ENCODE measurements at places on chromosomes 11 and 22.
A peak's percentile ranks its signal among the peaks of the same experiment; 100 is the strongest.

DNA sequence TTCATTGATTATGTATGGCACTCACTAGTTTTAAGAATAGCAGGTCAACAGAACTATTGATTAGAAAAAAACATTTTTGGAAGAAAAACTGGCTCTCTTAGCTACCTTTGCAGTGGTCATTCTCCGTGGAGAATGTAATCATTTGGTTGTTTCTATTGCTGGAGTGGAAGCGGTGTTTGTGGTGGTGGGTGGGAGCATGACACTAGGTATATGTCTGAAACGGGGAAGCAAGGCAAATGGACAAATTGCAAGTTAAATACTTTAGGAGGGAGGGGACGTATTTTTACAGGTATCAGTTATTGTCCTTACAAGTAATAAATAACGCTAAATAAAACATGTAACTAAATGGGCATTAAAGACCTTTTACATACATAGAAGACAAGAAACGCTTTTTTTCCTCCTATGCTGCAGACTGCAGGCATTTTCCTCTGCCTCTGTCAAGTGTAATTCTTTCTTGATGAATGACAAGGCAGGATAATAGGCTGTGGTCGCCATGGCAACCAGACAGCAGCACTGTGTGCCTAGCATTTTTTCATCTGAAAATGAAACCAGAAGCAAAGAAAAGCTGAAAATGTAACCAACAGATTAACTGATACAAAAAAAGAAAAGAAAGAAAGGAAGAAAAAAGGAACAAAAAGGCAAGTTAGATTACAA is 46.2 kb downstream of the BLID start:
- DNase-seq: peak; percentile 16

DNA sequence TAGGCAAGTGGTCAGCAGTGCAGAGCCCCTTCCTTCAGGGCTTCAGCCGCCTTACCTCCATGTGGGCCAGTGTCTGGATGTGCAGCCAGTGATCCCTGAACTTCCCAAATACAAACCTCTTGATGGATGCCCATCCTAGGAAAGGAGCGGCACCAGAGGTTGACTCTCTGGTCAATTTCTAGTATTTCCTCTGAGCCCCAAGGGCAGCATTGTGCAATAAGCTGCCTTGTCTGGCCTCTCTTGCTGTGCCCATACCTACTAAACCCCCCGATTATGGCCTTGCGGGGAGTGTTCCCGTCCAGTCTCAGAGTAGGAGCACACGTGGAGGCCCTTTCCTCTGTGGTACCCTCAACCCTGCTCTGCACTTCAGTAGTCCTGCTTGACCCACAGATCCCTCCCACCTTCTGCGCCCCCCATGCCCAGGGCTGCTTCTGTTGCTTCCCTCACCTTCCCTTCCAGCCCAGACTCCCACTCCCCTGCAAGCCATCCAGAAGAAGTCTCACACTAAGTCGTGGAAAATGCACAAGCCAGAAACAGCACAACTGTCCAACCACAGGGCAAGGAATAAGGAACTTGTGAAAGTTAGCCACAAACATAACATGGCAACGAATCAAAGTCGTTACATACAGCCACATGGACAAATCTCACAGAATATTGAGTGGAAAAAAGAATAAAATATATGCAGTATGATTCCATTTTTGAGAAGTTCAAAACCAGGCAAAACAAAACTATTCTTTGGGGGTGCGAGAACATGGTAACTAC is 39.6 kb upstream of the HORMAD2 start:
- DNase-seq: no peak

DNA sequence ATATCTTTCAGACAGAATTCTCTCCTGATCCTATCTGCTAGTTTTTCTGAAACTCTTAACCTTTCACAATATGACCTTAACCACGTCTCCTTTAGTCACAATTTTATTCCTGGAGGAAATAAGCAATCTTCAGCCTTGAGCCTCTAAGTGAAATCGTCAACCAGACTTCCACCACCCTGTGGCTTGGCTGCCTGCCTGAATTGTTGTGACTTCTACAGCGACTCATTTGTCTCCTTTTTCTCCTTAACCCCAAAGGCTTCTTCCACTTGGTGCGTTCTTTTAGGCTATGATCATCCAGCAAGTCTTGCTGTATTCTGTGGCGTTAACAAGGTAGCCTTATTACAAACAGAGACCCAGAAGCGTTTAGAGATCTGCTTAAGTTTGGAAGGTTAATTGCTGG is 535.1 kb upstream of the ARHGAP42 start:
- no peak for DNase-seq

DNA sequence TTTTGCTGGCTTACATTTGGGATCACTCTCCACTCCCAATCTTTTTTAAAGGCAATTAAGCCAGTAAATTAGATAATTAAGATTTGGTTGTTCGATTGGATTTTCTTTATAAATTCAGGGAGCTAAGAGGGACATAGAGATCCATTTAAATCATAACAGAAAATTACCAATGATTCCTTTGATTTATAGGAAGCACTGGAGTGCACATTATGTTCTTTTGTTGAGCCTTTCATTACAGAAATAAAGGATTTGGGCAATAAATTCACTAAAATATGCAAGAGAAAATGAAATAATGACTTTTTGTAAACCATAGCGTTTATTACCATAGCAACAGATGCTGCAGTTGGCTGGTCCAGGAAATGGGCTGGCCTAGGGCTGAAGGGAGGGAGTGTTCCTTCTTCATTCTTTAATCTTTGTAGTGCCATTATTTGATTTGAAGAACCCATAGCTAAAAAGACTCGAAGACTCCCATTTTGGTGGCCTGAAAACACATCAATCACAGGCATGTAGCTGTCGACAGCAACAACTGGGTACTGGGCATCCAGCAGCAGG is 73.0 kb downstream of the C2CD3 start:
- DNase-seq: no peak

DNA sequence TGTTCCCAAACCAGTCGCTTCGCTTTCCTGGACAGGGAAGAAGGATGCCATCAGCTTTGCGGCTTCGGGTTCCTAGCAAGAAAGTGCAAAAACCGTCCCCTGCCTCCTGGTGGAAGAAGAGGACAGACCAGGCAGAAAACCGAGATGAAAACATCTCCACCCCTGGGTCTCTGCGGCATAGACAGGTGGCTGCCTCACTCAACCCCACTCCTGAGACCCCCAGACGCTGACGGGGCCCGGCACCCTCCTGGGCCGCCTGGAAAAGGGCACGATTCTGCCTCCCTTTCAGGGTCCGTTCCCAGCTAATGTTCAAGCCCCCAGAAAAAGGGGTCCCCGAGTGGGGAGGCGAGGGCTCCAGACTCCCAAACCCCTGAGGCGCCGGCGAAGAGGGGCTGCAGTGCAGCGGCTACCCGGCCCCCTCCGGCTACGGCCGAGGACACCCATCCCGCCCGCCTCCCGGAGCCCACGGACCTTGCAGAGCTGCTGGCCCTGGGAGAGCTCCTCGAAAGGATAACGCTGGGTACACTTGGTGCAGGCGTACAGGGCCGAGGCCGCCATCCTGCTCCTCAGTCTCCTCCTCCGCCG is 569 bp downstream of the FAM76B start:
- no peak for DNase-seq

GRCh38 chr22:26525946-26526564 is 13.8 kb upstream of the TFIP11 start:
- DNase-seq: no peak

- DNase-seq: no peak
These were observed 24.4 kb upstream of the FBLN1 start for GRCh38 chr22:45478108-45478771.

GRCh38 chr11:2518111-2518982 is 73.5 kb downstream of the KCNQ1 start:
- no peak for DNase-seq

GRCh38 chr11:67276781-67277230 is 10.5 kb downstream of the GRK2 start:
- DNase-seq: no peak

GRCh38 chr11:119438599-119438998 is 15.6 kb upstream of the THY1 start:
- no peak for DNase-seq

GRCh38 chr11:117083011-117083935 is 15.0 kb downstream of the SIK3 start:
- no peak for DNase-seq

DNA sequence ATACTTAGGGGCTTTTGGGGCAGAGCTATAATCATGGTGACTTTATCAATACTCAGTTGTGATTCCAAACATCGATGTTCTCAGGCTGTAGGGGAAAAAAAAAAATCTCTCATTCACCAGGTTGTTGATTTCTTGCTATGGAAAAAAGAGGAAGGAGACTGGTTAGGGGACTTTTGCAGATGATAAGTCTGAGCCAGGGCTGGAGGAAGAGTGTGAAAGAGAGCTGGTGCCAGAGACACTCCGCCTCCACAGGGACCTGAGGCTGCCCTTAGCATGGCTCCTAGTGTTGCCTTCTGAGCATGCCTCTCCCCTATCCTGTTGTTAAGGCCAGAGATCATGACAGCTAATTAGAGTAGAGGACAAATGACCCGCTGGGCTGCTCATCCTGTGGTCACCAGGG is 16.9 kb downstream of the UPB1 start:
- no peak for DNase-seq

GRCh38 chr11:68296344-68297051 is 15.9 kb upstream of the LRP5 start:
- DNase-seq: no peak

- DNase-seq: peak; percentile 63
These were observed at the start of gene SMPD1 for GRCh38 chr11:6389905-6390717. Gene SMPD1 (plus strand): TSS chr11:6390474. CDS start chr11:6390599, 125 bp downstream.

GRCh38 chr11:27868709-27869108 is 168.5 kb upstream of the BDNF start:
- no peak for DNase-seq

DNA sequence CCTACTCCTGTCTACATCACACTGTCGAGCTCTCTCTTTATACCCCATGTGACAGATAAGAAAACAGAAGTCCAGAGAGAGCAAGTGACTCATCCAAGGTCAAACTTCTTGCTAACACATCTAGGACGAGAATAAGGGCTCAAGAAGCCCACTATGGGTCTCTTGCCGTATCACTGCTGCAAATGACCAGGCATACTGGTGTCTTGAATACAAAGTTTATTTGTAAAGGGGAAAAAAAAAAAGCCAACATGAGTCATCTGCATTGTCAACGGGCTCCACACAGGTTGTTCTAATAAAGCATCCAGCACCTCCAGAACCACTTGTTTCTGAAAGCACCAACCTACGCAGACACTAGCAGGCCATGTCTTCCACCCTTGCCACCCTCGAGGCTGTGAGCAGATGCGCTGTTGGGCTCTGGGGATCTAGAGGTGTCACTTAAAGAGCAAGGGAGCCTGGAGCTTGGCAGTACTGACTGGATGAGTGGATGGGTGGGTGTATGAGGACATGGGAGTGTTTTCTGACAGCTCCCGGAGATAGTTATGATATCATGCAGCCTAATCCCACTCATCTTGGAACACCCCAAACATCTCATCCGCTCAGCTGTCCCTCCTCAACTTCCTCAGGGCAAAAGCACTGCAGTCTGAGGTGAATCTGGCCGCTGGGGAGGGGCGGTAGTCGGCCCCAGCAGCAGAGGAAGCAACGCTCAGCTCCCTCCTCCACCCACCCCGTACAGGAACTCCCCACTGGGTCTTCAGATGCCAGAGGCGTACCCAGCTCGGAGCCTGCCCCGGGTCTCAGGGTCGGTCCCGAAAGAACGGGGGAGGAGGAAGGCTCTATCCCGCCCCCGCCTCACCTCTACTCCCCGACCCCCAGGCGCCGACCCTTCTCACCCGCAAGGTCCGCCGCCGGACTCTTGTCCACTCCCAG is 1.0 kb downstream of the SMCO4 start:
- DNase-seq: no peak

DNA sequence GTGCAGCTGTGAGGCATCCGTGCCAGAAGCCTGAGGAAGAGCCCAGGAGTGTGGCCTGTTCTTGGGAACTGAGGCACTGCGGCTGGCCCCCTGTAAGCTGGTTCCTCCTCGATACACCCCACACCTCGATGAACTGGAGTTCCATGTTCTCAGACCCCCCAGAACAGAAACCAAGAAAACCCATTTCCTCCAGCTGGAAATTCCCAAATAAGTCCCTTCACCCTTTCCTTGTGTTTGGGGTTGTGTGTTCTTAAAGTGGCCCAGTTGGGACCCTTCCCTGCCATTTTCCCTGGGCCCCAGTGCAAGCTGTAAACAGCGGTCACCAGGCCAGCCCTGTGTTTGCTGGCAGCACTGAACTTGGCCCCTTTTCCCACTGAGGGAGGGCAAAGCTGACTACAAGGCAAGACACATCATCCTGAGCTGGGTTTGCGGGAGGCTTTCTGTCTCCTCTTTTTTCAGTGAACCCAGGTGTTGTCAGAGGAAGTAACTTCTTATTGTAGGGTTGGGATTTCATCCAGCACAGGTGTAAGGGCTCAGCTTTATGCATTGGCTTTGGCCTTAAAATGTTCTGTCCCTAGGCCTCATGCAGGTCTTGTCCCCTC is 60.1 kb upstream of the MPEG1 start:
- no peak for DNase-seq

- no peak for DNase-seq
These were observed 3.9 kb downstream of the SH3BP1 start for GRCh38 chr22:37643225-37643847.
